ENCODE measurements at places on chromosomes 13 and 19. TPM values are rescaled to one million over a fixed set of nuclear protein-coding genes. Genes with fewer than 3 reads are reported as not detected.

Gene FAM83E
- total RNA-seq, result 9.5 TPM

DNA sequence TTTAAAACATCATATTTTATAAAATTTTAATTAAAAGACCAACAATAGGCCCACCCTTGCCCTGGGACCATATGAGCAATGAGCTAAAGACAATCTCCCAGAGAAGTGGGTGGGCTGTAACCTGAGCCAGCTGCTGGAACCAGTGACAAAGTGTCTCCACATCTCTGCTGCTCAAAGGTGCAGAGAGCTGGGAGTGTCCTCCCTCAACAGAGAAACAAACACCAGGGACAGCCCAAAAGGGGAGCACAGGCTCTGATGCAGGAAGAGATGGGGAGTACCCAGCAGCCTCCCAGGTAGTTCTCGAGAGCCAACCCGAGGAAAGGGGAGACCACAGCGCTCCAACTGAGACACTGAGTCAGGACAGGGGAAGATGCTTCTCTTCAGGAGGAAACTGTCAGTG, 39.1 kb downstream of the DOCK9 start:
- DNase-seq, result peak; percentile 77

Gene PSG7
- total RNA-seq, result not detected

DNA sequence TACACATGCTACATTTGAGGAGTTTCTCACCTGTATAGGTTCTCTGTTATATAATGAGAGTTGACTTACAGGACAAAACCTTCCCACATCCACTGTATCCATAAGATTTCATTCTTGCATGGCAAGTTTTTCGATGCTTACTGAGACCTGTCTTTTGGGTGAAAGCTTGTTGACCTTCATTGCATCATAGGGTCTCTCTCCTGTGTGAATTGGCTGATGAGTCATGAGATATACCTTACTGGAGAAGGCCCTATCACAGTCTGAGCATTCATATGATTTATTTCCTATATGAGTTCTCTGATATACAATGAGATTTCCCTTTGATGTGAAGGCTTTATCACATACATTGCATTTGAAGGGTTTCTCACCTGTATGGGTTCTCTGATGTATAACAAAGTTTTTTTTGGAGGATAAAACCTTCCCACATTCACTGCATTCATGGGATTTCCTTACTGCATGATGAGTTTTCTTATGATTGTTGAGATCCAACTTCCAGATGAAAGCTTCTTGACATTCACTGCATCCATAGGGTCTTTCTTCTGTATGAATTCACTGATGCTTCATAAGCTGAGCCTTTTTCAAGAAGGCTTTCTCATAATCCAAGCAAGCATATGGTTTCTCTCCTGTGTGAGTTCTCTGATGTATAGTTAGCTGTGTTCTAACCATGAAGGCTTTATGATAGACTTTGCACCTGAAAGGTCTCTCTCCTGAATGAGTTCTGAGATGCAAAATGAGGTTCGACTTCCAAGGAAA, 25.7 kb downstream of the ZNF577 start:
- no peak for DNase-seq

DNA sequence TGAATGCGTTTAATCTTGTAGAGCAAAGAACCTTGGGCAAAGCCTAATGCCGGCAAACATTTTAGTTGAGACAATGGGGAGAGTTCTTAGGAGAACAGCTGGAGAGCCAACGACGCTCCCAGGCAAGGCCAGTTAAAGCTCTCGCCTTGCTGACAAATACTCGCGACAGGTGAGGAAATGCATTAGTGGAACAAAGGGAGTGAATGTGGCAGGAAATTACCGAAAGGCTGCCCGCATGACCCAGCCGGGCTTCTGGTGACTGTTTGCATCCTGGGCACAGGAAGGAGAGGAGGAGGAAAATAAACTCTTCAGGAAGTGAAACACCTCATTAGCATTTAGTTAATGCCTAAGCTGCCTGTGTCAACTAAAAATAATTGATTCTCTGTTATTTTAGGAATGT, 74.6 kb downstream of the SHISA2 start:
- peak; percentile 94 for DNase-seq

DNA sequence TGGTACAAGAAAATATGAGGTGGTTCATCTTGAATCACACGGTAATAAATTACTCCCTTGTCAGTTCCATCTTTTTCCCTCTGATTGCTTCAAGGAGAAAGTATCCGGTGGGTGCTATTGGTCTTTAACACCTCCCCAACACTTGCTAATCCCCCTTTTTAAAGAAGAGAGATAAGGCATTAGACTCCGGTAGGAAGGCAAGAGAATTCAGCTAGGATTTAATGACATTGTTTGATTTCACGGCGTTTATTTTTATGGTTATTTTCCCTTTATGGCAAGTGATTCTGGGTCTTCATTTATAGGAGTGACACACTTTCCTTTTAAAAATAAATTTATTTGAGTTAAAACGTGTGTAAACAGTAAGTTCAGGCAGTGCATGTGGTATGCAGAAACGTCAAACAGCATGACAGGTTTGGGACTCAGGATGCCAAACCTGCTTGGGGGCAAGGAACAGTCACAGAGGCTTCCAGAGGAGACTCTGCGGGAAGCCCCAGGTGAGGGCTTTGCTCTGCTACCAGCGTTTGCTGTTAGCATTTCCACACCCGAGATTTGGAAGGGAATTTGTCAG, 36.5 kb downstream of the TSHZ3 start:
- DNase-seq, result no peak

DNA sequence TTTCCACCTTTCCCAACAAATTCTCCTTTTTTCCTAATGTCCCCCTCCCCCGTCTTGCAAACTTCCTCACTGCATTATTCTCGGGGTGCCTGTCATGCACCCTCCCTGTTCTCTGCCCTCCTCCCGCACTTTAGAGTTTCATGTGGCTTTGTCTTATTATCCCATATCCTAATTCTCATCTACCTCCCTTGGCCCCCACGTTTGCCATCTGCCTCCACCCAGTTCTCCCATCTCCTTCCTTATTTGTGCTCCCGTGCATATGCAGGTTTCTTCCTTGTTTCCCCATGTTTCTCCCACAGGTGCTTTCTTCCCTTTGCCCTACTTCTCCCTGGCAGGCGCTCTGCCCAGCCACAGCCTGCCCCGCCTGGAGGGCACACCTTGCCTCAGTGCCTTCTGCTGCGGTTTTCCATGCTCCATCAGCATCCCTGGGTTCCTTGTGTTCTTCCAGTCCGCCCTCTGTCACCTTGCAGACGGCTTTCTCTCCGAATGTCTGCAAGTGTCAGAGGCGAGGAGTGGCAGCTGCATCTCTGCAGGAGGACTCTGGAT, 1.5 kb downstream of the SPATA13 start:
- DNase-seq, result no peak

DNA sequence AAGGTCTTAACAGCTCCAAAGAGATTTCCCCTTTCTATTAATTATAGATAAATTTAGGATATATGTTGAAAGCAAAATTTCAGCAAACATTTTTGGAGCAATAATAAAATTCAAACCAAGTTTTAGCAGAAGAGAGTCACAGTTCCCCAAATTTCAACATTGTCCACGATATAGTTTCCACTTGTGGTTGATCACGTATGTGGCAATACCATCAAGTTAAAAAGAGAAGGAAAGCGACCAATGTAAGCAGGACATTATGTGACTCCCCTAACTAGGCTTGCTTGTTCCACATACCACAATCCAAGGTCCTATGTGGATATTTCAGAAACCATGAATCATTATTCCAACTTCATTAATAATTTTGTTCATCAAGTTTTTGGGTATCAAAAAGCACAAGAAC, 52.8 kb downstream of the ELF1 start:
- DNase-seq, result no peak

- no peak for DNase-seq
Observed at GRCh38 chr19:41219924-41220567, 1.0 kb downstream of the AXL start.

- DNase-seq, result no peak
Observed at GRCh38 chr13:34294483-34295129, 476.7 kb downstream of the RFC3 start.

DNA sequence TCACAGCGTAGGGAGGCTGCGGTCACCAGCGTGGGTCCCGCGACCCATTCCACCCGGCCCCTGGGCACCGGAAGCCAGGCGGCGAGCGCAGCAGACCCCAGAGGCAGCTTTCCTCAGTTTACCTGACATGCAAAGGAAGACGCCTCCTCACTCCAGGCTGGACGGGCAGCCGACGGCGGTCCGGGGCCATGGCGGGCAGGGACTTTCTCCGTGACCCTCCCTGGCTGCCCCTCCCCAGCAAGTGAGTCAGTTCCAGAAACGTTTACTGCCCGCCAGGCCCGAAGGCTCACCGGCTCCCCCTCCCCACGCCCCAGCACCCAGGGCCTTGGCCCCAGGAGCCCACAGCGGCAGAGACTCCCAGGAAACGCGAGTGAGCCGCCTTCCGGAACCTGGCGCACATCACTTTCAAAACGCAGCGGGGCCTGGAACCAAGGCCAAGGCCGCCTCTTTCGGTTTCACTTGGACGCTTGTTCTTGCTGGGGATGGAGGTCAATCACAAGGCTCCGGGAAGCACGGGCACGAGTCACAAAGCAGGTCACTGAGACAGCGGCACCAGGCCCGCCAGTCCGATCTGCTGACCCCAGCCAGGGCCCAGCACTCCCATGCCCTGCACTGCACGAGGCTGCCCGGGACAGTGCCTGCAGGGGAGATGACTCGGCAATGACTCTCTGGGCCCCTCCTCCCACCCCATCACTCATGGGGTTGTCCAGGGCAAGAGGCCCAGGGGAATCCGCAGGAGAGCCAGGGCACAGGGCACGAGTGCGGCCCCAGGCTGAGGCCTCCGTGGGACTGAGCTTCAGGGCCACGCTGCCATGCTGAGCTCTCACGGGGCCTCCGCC, 5.3 kb downstream of the SBNO2 start:
- DNase-seq, result no peak

Gene PCP2
- total RNA-seq, result not detected

Gene KLK10
- 1.3 TPM for total RNA-seq

Gene CGB8
- not detected for total RNA-seq

Gene ZNF296
- total RNA-seq, result 14.8 TPM

- DNase-seq, result no peak
Observed at GRCh38 chr19:45471931-45472562, 4.3 kb downstream of the FOSB start.

DNA sequence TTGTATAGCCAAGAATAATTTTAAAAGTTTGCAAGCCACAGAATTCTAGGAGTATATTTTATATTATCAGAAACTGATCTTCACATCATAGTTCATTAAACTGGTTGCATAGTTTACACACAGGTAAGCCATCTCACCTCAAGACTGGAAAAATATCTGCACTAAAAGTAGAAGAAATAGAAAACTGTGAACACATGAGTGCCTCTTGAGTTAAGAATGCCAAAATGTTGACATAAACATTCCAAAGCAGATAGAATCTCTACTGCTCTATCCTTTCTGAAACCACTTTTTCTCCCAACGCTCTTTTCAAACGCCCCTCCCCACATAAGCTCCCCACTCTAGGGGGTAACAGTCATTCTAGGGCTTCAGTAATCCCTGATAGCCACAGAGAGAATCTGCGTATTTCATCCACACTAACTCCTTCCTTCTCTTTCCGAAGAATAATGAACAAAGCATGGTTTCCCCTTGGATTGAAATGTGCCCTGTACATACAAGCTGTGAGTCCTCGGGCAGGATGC, 201.5 kb downstream of the IRS2 start:
- no peak for DNase-seq
